ENCODE measurements at places on chromosomes 2 and 18.
A peak's percentile ranks its signal among the peaks of the same experiment; 100 is the strongest.

GRCh38 chr2:39218391-39218790 lies 25.4 kb downstream of the CDKL4 start:
- no peak for DNase-seq

DNA sequence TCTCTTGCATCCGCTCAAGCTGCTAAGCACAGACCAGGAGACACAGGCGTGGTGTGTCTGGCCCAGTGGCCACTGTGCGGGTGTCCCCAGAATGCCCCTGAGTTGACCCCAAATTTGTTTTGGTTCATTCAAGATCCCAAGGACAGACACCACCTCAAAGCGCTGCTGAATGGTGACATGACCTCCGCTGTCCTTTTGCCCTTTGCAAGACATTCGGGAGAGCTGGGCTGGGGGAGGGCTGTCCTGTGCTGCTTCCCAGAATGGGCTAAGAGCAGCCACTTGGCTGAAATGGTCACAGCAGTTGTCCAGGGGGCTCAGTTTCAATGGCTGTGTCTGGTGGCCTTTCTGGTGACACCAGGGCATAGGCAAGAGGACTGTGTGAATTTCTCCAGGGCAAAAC lies 84.1 kb downstream of the SMIM21 start:
- no peak for DNase-seq

GRCh38 chr2:6955511-6956136 lies 38.4 kb downstream of the RNF144A start:
- DNase-seq = no peak

- DNase-seq = no peak
Observed at GRCh38 chr2:174334278-174334715, 457 bp upstream of the SP9 start.

GRCh38 chr2:39394516-39394961 lies 42.5 kb downstream of the MAP4K3 start:
- no peak for DNase-seq

GRCh38 chr2:218708086-218708485 lies 2.5 kb upstream of the TTLL4 start:
- DNase-seq = no peak

DNA sequence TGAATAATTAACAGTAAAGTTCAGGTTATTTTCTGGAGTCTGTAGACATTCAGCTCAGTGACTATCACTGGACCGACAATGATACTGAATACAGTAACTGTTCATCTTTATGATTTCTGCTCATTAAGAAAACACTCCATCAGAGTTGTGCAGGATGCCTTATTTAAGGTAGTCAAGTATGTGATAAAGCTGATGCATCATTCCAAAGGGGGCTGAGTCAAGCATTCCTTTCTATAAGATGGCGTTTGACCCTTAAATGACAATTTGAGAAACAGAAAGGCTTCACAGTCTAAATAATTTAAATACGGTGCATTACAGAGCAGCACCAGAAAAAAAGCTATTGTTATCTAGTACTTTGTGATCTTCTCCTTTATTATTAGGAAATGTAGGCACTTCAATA lies 131.1 kb downstream of the CDH2 start:
- no peak for DNase-seq

GRCh38 chr2:3899536-3900155 lies 196.3 kb downstream of the DCDC2C start:
- DNase-seq = no peak

DNA sequence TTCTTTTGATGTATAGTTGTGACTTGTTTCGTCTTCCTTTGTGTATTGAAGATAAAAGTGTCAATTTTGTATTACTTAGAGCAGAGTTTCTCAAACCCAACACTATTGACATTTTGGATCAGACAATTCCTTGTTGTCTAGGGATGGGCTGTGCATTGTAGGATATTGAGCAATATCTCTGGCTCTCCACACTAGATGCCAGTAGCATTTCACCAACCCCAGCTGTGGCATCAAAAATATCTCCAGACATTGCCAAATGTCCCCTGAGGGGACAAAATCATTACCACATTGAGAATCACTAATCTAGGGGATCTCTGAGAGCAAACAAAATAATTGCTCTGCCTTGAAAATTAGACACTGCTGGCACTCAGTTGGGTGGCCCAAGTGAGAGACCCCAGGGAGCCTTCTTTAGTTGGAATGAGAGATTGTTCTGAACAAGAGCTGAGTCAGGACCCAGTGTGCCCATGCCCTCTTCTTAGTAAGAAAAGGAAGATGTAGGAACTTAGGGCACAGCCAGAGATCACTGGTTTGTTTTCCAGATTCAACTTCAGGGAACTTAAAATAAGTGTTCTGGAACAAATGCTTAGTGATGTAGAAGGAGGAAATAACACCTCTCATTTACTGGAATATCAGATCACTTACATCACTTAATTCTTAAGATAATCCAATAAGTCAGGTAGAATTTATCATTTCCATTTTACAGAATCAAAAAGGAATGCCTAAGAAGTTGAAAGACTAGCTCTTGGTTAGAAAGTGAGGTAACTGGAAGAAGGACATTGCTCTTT lies 466.6 kb upstream of the TNP1 start:
- no peak for DNase-seq

GRCh38 chr2:237977380-237977779 lies 10.6 kb downstream of the UBE2F start:
- no peak for DNase-seq

DNA sequence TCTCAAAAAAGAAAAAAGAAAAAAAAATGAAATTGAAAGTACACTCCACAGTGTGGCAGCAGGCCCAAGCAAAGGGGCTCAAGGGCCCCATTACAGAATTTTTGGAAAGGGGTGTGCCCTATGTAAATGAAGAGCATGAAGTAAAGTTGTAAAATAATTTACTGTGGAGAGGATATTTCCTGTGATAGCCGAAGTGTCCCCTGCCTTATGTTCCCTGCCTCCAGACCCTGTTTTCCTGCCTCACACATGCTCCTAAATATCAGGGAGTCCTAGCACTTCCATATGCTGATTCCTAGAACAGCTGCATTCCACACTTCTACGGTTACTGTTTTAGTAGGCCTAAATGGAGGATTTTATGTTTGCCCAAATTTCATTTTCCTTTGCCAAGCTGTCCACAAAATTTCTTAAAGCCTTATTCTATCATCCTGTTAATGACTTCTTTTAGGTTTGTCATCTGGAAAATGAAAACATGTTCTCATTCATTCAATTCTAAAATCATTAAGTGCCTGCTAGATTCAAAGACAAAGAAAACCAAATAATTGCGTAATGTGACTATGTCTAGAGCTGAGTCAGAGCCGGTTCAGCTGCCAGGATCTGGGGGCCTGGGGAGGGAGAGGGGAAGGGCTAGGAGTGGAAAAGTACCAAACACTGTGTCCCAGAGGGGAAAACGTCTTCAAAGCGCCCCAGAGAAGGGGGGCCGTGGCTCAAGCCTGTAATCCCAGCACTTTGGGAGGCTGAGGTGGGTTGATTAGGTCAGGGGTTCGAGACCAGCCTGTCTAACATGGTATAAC lies 25.9 kb upstream of the IMPA2 start:
- no peak for DNase-seq

DNA sequence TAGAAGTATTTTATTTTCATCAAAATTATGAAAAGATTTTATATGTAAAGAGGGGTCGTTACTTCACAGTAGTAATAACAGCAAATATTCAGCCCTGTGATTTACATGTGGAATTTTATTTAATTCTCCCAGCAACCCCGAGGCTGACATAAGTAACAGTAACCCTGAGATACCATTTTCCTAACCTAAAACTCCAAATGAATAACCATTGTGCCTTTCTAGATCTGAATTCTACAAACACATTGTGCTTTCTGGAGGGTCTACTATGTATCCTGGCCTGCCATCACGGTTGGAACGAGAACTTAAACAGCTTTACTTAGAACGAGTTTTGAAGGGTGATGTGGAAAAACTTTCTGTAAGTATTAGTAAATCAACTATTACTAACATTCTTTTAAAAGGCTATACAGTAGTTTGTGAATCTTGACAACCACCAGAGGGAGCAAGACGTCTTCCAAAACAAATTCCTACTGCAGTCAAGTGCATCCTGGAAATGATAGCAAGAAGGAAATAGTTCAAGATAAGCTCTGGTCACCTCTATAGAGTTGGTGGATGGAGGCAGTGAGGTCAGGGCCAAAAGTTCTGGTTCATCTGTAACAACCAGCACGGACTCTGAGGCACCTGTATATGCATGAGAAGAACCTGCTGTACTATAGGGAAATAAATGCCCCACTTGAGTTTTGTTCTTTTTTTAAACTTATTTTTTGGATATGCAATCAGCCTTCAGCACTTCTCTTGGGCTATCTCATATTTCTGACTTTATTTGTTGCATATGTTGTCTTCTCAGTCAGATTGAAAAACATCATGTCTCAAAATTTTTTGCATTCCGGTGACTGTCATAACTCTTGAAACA lies 37.4 kb downstream of the ACTR2 start:
- DNase-seq = peak; percentile 47

DNA sequence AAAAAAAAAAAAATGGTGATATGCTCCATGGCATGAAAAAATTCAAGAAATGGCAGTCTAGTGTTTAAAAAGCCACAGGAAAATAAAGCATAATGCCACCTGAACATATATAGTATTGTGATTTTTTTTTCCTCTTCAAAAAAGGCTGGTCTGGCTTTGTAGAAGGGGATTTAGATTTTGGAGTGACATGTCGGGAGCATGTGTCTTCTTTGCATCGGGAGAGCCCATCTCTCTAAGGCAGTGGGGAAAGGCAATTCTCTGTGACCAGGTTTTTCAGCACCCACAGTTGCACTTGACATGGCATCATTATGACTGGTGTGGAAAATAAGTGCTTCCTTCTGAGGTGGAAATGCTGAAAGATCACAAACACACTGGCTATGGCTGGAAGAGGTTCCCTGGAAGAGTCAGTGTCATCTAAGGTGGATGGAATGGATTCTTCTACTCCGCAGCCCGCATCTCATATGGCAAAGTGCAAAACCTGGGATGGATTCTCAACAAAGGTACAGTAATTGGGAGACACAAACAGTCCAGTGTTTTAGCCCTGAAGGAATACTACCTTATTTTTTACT lies 172.5 kb downstream of the AGAP1 start:
- peak; percentile 78 for DNase-seq

- no peak for DNase-seq
Observed at GRCh38 chr2:120598416-120598815, 137.3 kb upstream of the GLI2 start.

- no peak for DNase-seq
Observed at GRCh38 chr2:191572319-191572718, 105.6 kb upstream of the NABP1 start.
